Activated gamma-delta T cell treated with anti-CD3 and anti-CD28 coated beads, Interleukin-2, amount 50 U/mL, for 16 hours (primary cell): ENCODE measurements at places on chromosomes 16 and 17.
A peak's percentile ranks its signal among the peaks of the same experiment; 100 is the strongest.

DNA sequence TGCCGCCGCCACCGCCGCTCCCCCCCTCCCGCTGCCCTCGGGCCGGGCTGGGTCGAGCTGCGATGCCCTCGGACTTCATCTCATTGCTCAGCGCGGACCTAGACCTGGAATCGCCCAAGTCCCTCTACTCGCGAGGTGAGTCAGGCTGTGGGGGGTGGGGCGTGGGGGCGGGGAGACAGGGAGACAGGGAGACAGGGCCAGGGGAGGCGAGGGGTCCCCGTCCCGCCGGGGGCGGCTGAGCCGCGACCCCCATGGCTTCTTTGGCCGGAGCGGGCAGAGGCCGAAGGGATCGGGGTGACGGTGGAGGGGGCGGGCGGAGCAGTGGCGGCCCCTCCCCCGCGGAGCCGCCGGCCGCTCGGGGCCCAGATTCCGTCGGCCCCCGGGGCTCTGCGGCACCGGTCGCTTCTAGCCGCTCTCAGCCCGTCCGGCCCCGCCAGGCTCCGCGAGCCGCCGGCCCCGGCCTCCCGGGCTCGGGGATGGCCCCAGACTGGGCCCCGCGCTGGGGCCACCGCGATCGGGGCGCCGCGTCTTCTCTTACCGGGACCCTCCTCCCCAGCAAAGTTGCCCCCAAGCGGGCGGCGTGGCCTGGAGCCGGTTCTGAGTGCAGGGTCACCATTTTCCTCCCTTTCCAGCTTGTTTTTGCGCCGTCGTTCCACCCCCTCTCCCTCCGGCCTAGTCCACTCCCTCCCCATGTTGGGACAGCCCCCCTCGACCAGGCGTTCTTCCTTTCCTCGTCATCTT lies 644 bp downstream of the NFAT5 start:
- peak; percentile 4 for DNase-seq

GRCh38 chr17:21210411-21211076 lies 3.4 kb downstream of the TMEM11 start:
- no peak for DNase-seq

- DNase-seq, result no peak
These were observed 77.0 kb downstream of the MRC2 start for GRCh38 chr17:62704381-62704971.

- no peak for DNase-seq
These were observed 188.3 kb downstream of the IRF8 start for GRCh38 chr16:86087011-86087895.

DNA sequence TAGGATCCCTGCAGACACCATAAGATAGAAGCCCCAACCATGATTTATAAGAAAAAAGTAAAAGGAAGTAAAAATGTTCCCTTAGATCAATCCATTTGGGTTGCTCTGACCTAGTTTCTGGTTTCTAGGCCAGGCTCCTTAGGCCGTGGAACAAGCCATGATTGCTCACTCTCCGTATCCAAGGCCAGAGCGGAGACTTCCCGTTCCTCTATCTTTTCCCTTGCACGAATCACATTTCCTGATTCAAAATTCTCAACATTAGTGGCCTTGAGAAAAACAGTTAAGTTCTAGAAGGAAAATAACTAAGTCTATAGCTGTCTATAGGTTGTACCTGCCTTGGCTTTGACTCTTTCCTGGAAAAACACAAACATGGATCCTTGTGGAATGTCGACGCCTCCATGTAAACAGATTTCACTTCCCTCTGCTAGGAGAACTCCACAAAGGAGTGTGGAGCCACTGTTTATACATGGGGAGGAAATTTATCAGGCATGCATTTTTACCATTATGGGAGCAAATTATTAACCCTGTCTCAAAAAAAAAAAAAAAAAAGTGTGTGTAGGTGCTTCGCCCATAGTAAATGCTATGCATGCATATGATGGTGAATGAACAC lies 149.6 kb downstream of the ZFHX3 start:
- DNase-seq, result no peak

GRCh38 chr16:11914210-11915113 lies 1.3 kb downstream of the GSPT1 start:
- peak; percentile 10 for DNase-seq

- no peak for DNase-seq
These were observed 4.5 kb downstream of the ARHGDIA start for GRCh38 chr17:81866440-81867169.

DNA sequence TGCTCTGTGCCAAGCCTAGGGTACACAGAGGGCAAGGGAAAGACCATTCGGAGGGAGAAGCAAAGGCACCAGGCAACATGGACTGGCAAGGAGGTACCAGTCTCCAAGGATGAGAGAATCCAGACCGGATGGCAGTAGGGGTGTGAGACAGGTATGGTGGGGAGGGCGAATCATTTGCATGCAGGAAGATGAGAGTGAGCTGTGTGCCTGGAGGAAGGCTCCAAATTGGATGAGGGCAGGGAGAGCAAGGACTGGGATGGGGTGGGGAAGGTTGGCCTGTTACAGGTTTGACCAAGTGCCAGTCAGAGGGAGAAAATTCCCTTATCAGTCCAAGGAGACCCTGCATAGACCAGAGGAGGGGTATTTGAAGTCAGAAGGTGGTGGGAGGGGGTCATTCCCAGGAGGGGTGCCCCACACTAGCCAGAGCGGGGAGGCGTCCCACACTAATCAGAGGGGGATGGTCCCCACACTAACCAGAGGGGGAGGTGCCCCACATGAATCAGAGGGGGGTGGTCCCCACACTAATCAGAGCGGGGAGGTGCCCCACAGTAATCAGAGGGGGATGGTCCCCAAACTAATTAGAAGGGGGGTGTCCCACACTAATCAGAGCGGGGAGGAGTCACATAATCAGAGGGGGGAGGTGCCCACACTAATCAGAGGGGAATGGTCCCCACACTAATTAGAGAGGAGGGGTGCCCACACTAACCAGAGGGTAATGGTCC lies 737 bp downstream of the CANT1 start:
- DNase-seq, result no peak

DNA sequence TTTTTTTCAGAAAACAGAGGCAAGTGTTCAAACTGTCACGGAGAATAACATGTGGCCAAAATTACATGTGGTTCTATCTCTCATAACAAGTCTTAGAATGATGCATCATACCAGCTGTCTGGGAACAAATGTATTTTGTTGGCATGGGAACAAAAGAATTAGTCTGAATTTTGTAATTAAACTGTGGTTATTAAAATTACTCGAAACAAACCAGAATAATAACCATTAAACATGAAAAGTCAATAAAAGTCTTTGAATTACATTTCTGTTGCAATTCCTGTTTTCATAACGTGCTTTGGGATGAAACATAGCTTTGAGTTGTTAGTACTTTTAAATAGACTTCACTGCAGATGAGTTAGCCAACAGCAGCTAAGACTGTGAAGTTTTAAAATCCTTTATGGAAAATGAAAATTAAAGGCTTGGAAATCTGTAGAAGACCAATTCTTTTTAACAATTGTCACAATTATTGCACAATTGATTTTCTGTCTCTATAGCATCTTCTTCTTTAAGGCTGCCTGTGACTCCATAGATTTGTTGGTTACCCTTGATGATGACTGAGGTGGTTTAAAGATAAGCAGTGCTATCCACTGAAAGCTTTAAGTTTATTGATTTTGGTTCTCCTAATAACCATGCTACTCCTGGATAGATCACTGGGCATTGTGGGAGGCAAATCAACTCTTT lies 117.9 kb upstream of the AXIN2 start:
- no peak for DNase-seq

GRCh38 chr16:73527187-73527586 lies 479.3 kb upstream of the ZFHX3 start:
- DNase-seq, result no peak

DNA sequence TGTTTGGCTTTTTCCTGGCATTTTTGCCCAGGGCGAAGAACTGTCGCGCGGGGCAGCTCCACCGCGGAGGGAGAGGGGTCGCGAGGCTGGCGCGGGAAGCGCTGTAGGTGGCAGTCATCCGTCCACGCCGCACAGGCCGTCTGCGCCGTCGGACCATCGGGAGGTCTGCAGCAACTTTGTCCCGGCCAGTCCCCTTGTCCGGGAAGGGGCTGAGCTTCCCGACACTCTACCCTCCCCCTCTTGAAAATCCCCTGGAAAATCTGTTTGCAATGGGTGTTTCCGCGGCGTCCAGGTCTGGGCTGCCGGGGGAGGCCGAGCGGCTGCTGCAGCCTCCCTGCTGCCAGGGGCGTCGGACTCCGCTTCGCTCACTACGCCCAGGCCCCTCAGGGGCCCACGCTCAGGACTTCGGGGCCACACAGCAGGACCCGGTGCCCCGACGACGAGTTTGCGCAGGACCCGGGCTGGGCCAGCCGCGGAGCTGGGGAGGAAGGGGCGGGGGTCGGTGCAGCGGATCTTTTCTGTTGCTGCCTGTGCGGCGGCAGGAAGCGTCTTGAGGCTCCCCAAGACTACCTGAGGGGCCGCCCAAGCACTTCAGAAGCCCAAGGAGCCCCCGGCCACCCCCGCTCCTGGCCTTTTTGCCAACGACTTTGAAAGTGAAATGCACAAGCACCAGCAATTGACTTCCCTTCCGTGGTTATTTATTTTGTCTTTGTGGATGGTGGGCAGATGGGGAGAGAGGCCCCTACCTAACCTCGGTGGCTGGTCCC lies 2.3 kb upstream of the CBX4 start:
- no peak for DNase-seq

GRCh38 chr16:58471209-58471975 lies 28.6 kb upstream of the NDRG4 start:
- no peak for DNase-seq
